Endothelial cell of coronary artery (primary cell): ENCODE measurements at places on chromosomes 16 and 17. TPM values are rescaled to one million over a fixed set of nuclear protein-coding genes. Genes with fewer than 3 reads are reported as not detected.

The SLC25A19 gene
- total RNA-seq, result 8.3 and 9.5 TPM in 2 replicates

The SOCS1 gene
- 0.54 and 1.3 TPM in 2 replicates for total RNA-seq

The HOXB7 gene
- 0.90 and 2.2 TPM in 2 replicates for total RNA-seq

The TBC1D3L gene
- total RNA-seq, result 1.2 and 2.0 TPM in 2 replicates

The MAP2K6 gene
- 2.5 and 4.0 TPM in 2 replicates for total RNA-seq

The ACAP1 gene
- 0.45 and 0.66 TPM in 2 replicates for total RNA-seq

The CACNG3 gene
- not detected in 2 replicates for total RNA-seq

The MYO1C gene
- 155 and 224 TPM in 2 replicates for total RNA-seq

The PRSS53 gene
- total RNA-seq, result 0.45 and 1.8 TPM in 2 replicates

The KRT20 gene
- total RNA-seq, result not detected in 2 replicates

The C16orf92 gene
- total RNA-seq, result not detected in 2 replicates

The CCL5 gene
- total RNA-seq, result 0.09 and 0.18 TPM in 2 replicates

The CPHXL2 gene
- not detected in 2 replicates for total RNA-seq

The CACNA1H gene
- 1.8 TPM in 1 of 2 replicates, not detected in the other for total RNA-seq

The SMIM36 gene
- total RNA-seq, result not detected in 2 replicates
